Kidney tubule cell (primary cell): ENCODE measurements at places on chromosomes 2 and 18.

GRCh38 chr2:105822186-105822585 lies 77.5 kb downstream of the NCK2 start:
- DNase-seq: no peak

DNA sequence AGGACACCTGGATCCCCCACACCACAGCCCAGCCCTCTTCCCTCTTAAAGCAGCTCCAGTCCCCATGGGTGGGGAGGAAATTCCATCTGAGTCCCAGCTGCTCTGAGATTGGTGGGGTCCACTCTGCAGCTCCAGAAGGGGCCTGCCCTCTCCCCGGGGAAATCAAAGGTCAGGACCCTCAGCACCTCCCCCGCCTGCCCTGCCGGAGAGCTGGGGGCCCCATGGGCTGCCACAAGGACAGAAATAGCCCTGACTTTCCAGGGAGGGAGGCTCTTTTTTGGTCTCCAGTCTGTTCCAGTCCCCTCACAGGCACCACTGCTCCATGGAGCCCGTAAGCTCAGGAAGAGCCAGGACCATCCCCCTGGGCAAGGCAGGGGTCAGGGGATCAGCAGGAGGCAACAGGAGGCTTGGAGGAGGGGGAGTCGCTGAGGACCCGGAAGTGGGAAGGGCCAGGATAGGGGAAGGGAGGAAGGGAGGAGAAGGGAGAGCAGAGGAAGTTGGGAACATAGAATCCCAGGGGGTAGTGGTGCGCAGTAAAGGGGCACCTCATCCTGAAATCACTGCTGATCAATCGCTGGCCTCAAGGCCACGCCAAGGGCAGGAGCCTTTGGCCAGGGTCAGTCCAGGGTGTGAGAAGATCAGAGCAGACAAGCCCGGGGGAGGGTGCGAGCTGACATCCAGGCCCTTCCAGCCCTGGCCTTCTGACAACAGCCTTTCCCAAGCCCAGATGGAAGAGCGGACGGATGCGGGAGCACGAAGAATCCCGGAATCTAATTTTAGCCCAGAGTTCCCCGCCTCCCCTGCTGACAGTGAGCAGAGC lies 7.6 kb downstream of the ADRA2B start:
- no peak for DNase-seq

- DNase-seq: no peak
Observed at GRCh38 chr2:3249476-3249962, 128.1 kb downstream of the EIPR1 start.

- no peak for DNase-seq
Observed at GRCh38 chr2:7014174-7014640, 97.0 kb downstream of the RNF144A start.

- no peak for DNase-seq
Observed at GRCh38 chr2:216194013-216194412, 84.9 kb downstream of the XRCC5 start.

- peak; percentile 83 for DNase-seq
Observed at GRCh38 chr2:218367415-218368149, 10.9 kb downstream of the CATIP start.

GRCh38 chr18:49617865-49618264 lies 56.0 kb downstream of the LIPG start:
- no peak for DNase-seq

DNA sequence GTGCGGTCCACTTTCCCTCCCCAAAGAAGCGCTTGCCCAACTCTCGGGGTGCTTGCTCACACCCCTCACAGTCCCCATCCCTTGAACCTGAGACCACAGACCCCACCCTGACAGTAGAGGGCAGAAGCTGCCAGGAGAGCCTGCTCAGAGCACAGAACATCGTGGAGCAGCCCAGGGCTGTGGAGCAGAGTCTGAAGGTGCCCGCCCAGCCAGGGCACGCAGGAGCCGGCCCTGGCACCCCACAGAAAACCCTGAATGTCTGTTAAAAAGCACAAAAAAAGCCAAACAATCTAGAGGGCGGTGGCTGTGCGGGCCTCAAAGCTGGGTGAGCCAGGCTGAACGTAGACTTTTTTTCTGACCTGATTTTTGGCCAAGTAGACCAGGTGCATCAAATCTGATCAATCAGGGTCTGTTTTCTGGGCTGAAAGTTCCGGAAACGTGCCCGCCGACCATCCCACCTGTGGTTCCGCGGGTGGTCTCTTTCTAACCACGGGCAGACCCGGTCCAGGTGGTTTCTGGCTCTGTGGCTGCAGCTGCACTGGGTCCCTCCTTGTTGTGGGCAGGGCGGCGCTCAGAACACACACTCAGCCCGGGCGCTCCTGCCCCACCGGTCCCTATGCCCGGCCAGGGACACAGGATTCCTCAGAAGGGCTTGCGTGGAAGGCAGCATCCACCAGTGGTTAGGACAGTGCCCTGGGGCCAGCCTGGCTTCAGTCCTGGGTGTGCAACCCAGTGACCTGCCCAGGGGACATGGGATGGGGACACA lies 66.3 kb downstream of the SLC66A2 start:
- DNase-seq: no peak

DNA sequence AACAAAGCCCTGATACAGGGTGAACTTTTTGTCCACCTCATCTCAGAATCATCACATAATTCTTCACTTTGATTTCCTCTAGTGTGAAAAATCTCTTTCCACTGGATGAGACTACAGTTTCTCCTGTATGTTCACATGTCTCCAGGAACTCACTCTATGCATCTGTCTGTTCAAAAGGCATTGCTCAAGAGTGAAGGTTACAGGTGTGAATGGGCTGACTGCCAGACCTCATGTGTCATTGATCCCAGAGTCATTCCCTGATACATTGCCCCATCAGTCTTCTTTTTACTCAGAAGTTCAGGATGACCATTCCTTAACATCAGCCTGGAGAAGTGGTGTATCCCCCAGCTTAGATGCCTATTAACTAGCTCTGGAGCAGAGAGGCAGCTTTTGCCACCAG lies 4.4 kb upstream of the DSC3 start:
- DNase-seq: peak; percentile 23

GRCh38 chr2:121257480-121257840 lies 27.5 kb downstream of the TFCP2L1 start:
- DNase-seq: peak; percentile 46

GRCh38 chr2:95296880-95297487 lies at the start of gene KCNIP3:
TSS of gene KCNIP3 (plus strand) at chr2:95297347. CDS start at chr2:95297439, 92 bp downstream.
- no peak for DNase-seq

DNA sequence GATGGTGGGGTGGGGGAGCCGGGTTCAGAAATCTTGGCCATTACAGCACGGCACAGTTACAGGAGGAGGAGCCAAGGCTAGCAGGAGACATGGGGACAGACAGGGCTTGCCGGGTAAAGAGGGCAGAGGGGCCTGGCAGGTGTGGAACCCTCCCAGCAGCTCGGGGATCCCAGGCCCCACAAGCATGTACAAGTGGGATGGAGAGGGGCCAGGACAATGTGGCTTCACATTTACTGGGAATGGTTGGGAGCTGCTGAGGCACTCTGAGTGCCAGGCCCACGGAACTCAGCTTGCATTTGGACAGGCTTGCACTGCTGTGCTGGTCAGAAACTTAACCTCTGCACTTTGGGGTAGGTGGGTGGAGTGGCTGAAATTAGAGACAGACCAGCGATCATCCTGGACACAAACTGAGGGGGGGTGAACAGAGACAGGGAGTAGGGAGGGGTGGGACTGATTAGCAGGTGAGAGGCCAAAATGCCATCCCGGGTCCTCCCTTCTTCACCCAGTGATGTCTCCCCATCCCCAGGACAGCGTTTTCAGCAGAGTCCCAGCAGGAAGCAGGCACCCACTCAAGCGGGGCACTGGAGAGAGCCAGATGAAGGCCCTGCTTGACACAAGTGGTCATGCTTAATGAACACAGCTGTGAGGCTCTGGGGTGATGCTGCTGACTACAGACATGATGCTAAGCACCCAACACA lies 9.6 kb downstream of the PER2 start:
- DNase-seq: peak; percentile 27

DNA sequence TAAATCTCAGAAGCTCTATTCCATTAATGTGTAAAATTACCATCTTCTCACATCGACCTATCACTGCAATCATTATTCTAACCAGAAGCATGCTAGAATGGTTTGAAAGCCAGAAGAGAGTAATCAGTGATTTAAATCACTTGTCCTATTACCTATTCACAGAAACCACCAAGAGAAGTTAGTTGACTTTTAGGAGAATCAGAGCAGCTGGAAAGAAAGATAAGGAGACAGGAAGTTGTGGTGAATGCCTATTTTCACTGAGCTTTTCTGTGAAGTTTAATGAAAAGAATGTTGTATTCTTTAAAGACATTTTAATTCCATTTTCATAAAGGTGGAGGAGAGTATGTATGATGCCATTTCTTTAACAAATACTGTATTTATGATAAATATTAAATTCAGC lies 352.6 kb upstream of the CRIM1 start:
- no peak for DNase-seq

- DNase-seq: peak; percentile 93
Observed at GRCh38 chr2:234136461-234136860, 86.0 kb downstream of the SPP2 start.

- DNase-seq: no peak
Observed at GRCh38 chr2:66843847-66844246, 408.9 kb downstream of the MEIS1 start.

- DNase-seq: no peak
Observed at GRCh38 chr2:60992985-60993392, 24.5 kb upstream of the PEX13 start.

DNA sequence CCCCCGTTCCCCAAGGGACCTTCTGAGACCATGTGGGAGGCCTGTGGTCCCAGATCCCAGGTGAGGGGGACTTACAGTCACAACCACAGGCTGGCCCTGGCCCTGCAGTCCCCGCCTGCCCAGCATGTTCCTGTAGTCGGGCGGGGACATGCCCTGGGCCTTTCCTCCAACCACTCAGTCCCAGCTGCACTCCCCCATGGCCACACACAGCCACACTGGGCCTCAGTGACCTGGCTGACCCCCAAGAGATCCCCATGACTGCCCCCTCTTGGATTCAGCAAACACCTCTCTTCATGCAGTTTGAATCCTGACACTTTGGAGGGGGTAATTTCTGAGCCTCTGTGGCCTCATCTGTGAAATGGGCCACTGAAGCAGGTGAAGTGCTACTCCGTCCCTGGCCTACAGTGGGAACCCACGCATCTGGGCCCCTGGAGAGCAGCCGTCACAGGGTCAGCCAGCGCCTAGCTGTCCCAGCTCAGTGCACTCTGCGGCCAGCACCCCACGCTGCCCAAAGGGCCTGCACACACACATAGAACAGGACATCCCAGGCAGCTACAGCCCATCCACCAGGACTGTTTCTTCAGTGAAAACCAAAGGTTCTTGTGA lies 12.7 kb upstream of the ARHGEF4 start:
- DNase-seq: no peak

DNA sequence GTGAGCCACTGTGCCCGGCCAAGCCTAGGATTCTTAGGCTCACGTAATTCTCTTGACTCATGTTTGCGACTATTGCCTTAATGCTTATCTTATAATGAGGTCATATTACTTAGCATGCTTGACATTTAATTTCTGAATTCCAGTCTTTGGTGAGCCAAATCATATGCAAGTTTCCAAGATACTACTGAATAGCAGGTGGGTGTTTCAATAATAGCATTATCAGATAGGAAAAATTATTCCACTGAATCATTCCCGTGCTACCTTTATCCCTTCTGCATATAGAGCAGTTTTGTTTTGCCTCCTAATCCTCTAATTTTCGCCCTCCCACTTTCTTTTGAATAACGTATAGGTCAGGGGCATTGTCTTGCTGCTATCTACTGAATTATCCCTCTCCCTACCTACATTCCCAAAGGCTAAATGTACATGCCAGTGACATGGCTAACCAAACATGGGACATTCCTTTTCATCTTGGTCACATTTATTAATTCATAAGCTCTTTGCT lies 4.9 kb downstream of the DAW1 start:
- peak; percentile 47 for DNase-seq

- DNase-seq: peak; percentile 25
Observed at GRCh38 chr18:70419526-70419925, 130.7 kb downstream of the SOCS6 start.

DNA sequence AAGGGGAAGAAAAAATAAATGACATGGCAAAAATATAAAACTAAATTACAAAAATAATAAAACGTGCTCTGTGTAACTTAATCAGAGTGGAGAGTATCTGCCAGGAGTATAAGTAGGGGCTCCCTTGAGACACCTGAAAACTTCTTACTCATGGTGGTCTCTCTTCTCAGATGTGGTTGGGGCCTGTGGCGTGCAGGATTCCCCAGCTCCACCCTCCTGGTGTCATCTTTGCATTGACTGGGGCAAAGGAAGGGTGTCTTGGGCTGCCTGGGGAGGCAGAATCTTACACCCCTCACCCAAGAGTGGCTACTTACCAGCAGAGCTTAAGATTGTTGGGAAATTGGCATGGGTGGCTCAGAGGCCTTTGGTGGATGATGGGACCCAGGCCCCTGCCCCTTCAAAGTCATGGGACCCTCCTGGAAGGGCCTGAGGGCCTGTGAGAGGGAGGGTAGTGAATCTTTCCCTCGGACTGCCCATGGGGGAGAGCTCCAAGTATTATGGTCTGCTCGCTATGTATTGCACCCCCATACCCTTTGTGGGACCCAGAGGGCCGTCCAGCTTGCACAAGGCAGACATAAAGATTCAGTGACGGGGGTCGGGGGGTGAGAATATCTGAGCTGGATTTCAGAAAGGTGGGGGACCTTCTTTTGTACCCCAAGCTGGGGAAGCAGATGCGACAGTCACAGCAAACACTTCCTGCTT lies 6.9 kb upstream of the TRAF3IP1 start:
- DNase-seq: no peak

DNA sequence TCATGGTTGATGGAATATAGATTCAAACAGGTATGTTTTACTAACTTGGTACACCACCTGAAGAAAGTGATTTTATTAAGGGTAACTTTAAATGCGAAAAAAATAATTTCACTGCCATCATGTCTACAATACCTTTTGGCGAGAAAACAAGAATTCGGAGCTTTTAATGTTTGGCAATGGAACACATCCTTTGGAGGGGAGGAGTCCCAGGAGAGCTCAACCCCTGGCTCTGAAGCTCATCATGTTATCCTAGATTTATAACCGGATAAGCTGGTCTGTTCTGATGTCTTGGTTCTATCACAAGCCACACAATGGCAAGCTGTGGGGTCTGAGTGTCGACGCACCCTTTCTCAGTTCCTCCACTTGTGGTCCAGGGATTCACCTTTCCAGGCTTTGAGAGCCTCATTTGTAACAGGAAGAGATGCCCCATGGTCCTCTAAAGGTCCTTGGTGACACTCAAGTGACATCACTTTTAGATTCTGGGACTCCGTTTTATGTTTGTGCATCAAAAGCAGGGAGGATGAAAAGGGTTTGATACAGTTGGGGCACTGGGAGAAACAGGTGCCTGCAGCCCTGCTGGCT lies 172.7 kb downstream of the BCL2 start:
- no peak for DNase-seq

DNA sequence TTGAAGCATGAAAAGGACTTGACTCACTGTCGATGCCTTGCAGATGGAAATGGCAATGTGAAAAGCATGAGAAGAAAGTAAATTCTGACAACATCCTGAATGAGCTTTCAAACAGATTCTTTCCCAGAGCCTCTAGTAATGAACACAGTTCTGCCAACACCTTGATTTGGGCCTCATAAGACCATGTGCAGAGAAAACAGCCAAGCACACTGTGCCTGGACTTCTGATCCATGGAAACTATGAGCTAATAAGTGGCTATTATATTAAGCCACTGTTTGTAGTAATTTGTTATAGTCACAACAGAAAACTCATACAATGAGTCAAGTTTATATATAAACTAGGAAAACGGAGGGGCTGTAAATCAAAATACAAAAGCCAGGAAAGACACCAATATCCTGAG lies 477.3 kb downstream of the MBD2 start:
- no peak for DNase-seq
